ENCODE measurements at places on chromosomes 1 and 21. TPM values are rescaled to one million over a fixed set of nuclear protein-coding genes. Genes with fewer than 3 reads are reported as not detected.
A peak's percentile ranks its signal among the peaks of the same experiment; 100 is the strongest.

The PTPRF gene
- polyA plus RNA-seq: 92.3 TPM

GRCh38 chr1:37290718-37291117 lies 183.7 kb upstream of the ZC3H12A start:
- DNase-seq: no peak
- no peaks in the 10 kb centered on the region for H3K36me3 ChIP-seq
- no peak overlapping the region for H3K4me3 ChIP-seq

The SLAMF7 gene
- not detected for polyA plus RNA-seq

DNA sequence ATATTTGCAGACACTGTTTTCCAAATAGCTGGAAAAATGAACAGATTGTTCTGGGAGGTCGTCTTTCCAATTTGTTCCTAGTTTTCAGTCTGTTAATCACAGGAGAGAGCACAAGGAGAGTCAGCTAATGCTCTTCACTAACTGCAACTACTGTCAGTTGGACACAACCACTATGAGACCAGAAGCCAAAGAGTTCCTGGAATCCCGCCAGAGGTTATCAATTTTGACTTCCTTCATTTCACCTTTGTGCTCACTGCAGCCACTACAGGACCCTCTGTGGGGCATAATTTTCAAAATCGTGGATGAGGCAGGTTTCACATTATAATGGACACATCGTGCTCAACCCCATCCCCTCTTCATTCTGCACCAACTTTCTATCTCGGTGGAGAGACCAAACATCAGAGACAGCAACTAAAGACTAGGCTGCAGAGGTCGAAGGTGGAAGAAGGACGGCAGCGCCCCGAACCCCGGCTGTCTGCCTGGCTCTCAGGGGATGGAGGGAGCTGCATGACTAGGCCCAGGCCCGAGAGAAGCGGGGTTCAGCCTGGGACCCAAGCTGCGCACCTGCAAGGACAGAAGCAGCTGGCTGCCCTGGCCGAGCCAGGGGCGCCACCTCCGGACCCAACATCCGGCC lies 602 bp downstream of the KIAA0319L start:
- H3K4me1 ChIP-seq: peaks cover 10% of the 10 kb centered on the region
- H3K4me3 ChIP-seq: peak overlapping the region; percentile 79
- peak overlapping the region; percentile 99 for H3K27ac ChIP-seq
- no peaks in the 10 kb centered on the region for H3K27me3 ChIP-seq
- no peak for DNase-seq

The TTC39A gene
- 0.79 TPM for polyA plus RNA-seq

DNA sequence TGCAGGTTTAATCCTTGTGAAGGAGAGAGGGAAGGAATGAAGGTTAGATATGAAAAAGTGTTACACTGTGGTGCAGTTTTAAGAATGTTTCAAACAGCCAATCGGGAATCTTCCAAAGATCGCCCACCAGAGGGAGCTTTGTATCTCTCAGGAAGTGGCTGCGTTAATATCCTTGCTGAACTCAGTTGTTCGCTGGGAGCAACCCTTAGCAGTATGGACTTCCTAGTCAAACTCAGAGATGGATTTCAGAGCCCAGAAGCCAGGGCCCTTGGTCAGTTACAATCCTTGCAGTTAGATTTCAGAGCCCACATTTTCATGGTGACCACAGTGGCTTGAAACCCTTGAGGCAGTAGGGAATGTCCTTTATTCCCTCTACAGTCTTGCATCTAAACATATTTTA lies 136.2 kb downstream of the NTNG1 start:
- no peaks in the 10 kb centered on the region for H3K4me1 ChIP-seq
- no peak overlapping the region for H3K27ac ChIP-seq
- no peaks in the 10 kb centered on the region for H3K36me3 ChIP-seq

The DYNLT4 gene
- not detected for polyA plus RNA-seq
